ENCODE measurements at places on chromosomes 11 and 22. TPM values are rescaled to one million over a fixed set of nuclear protein-coding genes. Genes with fewer than 3 reads are reported as not detected.

The CDC42BPG gene
- 0.50 TPM for total RNA-seq

The PRG2 gene
- 0.45 TPM for total RNA-seq

The PLEKHB1 gene
- total RNA-seq: 5.2 TPM

The KCNJ11 gene
- 1.5 TPM for total RNA-seq

The ANGPTL5 gene
- total RNA-seq: not detected

The CD3G gene
- 221 TPM for total RNA-seq

The NPTXR gene
- 0.95 TPM for total RNA-seq

The KDM4D gene
- 0.39 TPM for total RNA-seq

The MSANTD4 gene
- 16.5 TPM for total RNA-seq
